Stomach (tissue), 19 donors: ENCODE measurements at places on chromosomes 4 and X. TPM values are rescaled to one million over a fixed set of nuclear protein-coding genes. Genes with fewer than 3 reads are reported as not detected.

- no peak overlapping the region for H3K27ac ChIP-seq
- peak overlapping the region; percentile 0 for H3K4me3 ChIP-seq
- H3K4me1 ChIP-seq: peaks cover 40% of the 10 kb centered on the region
- peaks cover 9% of the 10 kb centered on the region for H3K27me3 ChIP-seq
- peaks cover 29% of the 10 kb centered on the region for H3K36me3 ChIP-seq
These were observed 3.6 kb downstream of the TSPYL2 start for GRCh38 chrX:53085661-53086229.

GRCh38 chr4:41081847-41082246, 132.5 kb downstream of the APBB2 start:
- no peak overlapping the region for H3K27ac ChIP-seq
- H3K4me3 ChIP-seq: no peak overlapping the region
- no peaks in the 10 kb centered on the region for H3K27me3 ChIP-seq
- H3K36me3 ChIP-seq: no peaks in the 10 kb centered on the region

- no peaks in the 10 kb centered on the region for H3K36me3 ChIP-seq
- H3K4me3 ChIP-seq: no peak overlapping the region
- no peaks in the 10 kb centered on the region for H3K27me3 ChIP-seq
- H3K27ac ChIP-seq: no peak overlapping the region
These were observed 12.6 kb downstream of the NEIL3 start for GRCh38 chr4:177322266-177322665.

- no peak for DNase-seq
- H3K27ac ChIP-seq: no peak overlapping the region
- no peaks in the 10 kb centered on the region for H3K36me3 ChIP-seq
- H3K4me3 ChIP-seq: no peak overlapping the region
These were observed 33.6 kb downstream of the CLCN4 start for GRCh38 chrX:10190367-10190766.

Gene EPHA5
- 1.8 TPM for total RNA-seq

GRCh38 chr4:184805462-184806228, 20.1 kb downstream of the ACSL1 start:
- peak; percentile 89 for DNase-seq
- H3K36me3 ChIP-seq: peaks cover 24% of the 10 kb centered on the region
- H3K4me3 ChIP-seq: no peak overlapping the region
- H3K4me1 ChIP-seq: peaks cover 40% of the 10 kb centered on the region
- peak overlapping the region; percentile 43 for H3K27ac ChIP-seq
- no peaks in the 10 kb centered on the region for H3K27me3 ChIP-seq

Gene LETM1
- 83.6 TPM for total RNA-seq

- H3K4me3 ChIP-seq: no peak overlapping the region
- H3K27ac ChIP-seq: no peak overlapping the region
- DNase-seq: no peak
- H3K27me3 ChIP-seq: no peaks in the 10 kb centered on the region
- H3K36me3 ChIP-seq: no peaks in the 10 kb centered on the region
These were observed 85.8 kb upstream of the FAM9A start for GRCh38 chrX:8887004-8887403.

Gene GLOD5
- total RNA-seq: not detected

Gene GAGE13
- not detected for total RNA-seq

DNA sequence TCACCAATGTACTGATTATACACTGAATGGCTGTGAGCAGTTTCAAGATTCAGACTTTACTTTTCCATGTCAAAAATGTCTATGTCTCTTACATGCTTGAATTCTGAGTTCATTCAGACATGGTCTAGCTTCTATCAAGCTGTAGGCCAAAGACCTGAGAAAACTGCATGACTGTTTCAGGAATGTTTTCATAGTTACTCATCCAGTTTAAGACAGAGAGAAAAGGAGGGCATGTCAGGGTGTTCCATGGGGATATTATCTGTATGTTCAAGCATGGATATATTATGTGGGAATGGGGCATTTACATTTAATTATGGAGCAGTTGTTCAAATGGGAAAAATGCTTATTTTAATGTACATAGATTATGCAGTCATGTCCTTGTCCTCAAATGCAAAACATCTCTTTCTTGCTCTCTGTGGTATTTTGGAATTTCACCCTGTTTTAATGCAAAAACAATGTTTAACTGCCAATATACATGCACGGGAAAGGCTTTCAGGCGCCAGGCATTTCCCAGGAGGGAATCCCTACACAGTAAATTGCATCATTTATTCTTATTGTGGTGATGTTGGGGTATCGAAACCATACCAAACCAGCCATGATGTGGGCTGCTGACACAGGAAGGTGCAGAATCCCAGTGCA, 429.1 kb upstream of the INTU start:
- H3K27me3 ChIP-seq: no peaks in the 10 kb centered on the region
- H3K36me3 ChIP-seq: no peaks in the 10 kb centered on the region
- no peak overlapping the region for H3K4me3 ChIP-seq
